Activated T-cell treated with anti-CD3 and anti-CD28 coated beads, Interleukin-2, amount 50 U/mL, for 24 hours (primary cell): ENCODE measurements at places on chromosomes 5 and 9.

DNA sequence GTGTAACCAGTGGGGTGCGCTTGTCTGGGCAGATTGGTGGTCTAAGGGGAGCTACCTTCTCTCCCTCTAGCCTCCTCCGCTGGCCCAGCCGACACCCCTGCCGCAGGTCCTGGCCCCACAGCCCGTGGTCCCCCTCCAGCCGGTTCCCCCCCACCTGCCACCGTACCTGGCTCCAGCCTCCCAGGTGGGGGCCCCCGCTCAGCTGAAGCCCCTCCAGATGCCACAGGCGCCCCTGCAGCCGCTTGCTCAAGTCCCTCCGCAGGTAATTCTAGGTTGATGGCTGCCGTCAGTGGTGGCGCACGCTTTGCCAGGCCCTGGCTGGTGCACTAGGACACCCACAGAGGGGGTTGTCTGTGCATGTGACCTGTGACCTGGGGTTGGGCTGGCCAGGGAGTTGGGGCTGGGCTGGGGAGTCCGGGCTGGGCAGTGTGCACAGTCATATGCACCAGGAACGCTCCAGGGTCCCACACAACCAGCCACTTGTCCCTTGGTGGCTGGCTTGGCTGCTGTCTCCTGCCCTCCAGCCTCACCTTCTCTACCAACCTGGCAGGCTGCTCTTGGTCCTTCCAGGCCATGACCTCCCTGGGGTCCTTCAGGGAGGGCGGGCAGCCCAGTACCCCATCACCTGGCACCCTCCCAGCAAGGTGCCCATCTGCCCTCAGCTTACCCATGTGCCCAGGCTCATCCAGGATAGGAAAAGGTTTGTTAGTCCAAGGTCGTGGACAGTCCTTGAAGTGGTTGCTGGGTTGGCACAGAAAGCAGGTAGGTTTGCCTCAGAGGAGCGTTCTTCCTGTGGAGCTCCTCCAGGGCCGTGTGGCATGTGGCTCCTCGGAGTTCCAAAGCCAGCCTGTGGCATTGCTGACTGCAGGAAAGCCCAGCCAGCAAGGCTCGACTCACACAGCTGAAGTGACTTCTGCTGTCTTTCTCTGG lies 73.2 kb downstream of the WNK2 start:
- no peaks in the 10 kb centered on the region for H3K36me3 ChIP-seq
- no peaks in the 10 kb centered on the region for H3K4me1 ChIP-seq
- peak; percentile 18 for DNase-seq
- H3K27ac ChIP-seq = no peak overlapping the region
- no peak overlapping the region for H3K4me3 ChIP-seq
- no peaks in the 10 kb centered on the region for H3K27me3 ChIP-seq

GRCh38 chr5:89034588-89034987 lies 151.6 kb upstream of the MEF2C start:
- H3K27me3 ChIP-seq = no peaks in the 10 kb centered on the region
- H3K4me3 ChIP-seq = no peak overlapping the region
- no peak overlapping the region for H3K27ac ChIP-seq
- no peaks in the 10 kb centered on the region for H3K36me3 ChIP-seq
- H3K4me1 ChIP-seq = no peaks in the 10 kb centered on the region
- no peak for DNase-seq

DNA sequence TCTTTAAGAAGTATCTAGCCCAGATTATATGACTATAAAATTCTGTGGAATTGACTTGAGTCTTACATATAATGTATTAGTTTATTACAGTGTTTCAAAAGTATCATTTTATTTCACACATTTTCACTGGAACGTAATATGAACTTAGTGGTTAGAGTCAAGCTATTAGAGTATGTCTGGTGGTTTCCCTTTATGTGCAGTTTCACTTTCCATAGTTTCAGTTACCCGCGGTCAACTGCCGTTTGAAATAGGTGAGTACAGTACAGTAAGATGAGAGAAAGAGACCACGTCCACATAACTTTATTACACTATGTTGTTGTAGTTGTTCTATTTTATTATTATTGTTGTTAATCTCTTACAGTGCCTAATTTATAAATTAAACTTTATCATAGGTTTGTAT lies 50.5 kb downstream of the COMMD10 start:
- no peak for DNase-seq
- H3K27me3 ChIP-seq = no peaks in the 10 kb centered on the region
- H3K4me3 ChIP-seq = no peak overlapping the region

GRCh38 chr5:60959156-60959555 lies 14.2 kb downstream of the NDUFAF2 start:
- no peak overlapping the region for H3K4me3 ChIP-seq
- H3K27ac ChIP-seq = no peak overlapping the region
- H3K36me3 ChIP-seq = no peaks in the 10 kb centered on the region
- peaks cover 16% of the 10 kb centered on the region for H3K4me1 ChIP-seq
- H3K27me3 ChIP-seq = no peaks in the 10 kb centered on the region

- no peaks in the 10 kb centered on the region for H3K36me3 ChIP-seq
- H3K27me3 ChIP-seq = no peaks in the 10 kb centered on the region
- H3K27ac ChIP-seq = no peak overlapping the region
- H3K4me3 ChIP-seq = no peak overlapping the region
Measured at GRCh38 chr9:137339045-137339907, 37.2 kb upstream of the NRARP start.

- no peak overlapping the region for H3K27ac ChIP-seq
- H3K27me3 ChIP-seq = peaks cover 3% of the 10 kb centered on the region
- no peaks in the 10 kb centered on the region for H3K4me1 ChIP-seq
- H3K36me3 ChIP-seq = no peaks in the 10 kb centered on the region
- DNase-seq = no peak
- H3K4me3 ChIP-seq = no peak overlapping the region
Measured at GRCh38 chr5:90644132-90644531, 85.5 kb downstream of the ADGRV1 start.

- DNase-seq = no peak
- no peaks in the 10 kb centered on the region for H3K27me3 ChIP-seq
- no peak overlapping the region for H3K4me3 ChIP-seq
- no peak overlapping the region for H3K27ac ChIP-seq
- H3K4me1 ChIP-seq = no peaks in the 10 kb centered on the region
- H3K36me3 ChIP-seq = no peaks in the 10 kb centered on the region
Measured at GRCh38 chr5:153700940-153701339, 210.5 kb downstream of the GRIA1 start.

DNA sequence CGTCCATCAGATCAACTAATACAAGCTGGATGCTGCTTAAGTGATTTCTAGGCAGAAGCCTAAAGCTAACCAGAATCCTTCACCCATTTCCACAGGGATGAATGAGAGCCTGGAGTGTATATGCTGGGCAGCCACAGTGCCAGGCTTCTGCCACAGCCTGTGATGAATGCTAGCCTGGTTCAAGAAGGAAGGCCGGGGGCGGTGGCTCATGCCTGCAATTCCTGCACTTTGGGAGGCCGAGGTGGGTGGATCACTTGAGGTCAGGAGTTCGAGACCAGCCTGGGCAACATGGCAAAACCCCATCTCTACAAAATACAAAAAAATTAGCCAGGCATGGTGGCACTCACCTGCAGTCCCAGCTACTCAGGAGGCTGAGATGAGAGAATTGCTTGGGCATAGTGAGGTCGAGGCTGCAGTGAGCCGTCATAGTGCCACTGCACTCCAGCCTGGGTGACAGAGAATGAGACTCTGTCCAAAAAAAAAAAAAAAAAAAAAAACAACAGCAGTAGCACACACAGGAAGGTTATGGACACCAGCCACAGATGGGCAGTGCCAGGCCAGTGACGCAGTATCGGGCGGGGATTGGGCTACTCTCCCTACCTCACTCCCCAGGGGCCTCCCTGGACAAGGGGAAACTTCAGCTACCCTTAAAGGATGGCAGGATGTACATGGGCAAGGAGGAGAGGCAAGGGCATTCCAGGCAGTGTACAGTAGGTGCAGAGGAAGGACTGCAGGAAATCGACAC lies 23.1 kb upstream of the HMCN2 start:
- peak overlapping the region; percentile 34 for H3K4me3 ChIP-seq
- no peak for DNase-seq
- H3K27ac ChIP-seq = peak overlapping the region; percentile 47
- no peaks in the 10 kb centered on the region for H3K27me3 ChIP-seq

DNA sequence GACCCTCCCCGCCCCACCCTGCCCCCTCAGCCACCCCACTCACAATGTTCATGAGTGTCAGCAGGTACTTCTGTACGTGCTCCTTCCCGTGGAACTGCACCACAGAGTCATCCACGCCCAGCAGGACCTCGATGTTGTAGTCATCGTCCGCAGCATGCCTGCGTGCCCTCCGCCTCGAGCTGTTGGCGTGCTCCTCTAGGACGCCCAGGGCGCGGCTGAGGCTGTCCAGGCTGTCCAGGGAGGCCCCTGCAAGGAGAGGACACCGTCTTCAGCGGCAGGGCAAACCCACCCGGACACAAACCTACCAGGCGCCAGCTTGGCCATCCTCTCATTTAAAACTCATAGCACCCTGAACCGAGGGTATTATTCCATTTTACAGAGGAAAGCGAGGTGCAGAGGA lies 137.8 kb downstream of the ADAMTS2 start:
- H3K4me1 ChIP-seq = no peaks in the 10 kb centered on the region
- no peaks in the 10 kb centered on the region for H3K36me3 ChIP-seq
- peaks cover 6% of the 10 kb centered on the region for H3K27me3 ChIP-seq
- no peak overlapping the region for H3K4me3 ChIP-seq
- H3K27ac ChIP-seq = no peak overlapping the region

DNA sequence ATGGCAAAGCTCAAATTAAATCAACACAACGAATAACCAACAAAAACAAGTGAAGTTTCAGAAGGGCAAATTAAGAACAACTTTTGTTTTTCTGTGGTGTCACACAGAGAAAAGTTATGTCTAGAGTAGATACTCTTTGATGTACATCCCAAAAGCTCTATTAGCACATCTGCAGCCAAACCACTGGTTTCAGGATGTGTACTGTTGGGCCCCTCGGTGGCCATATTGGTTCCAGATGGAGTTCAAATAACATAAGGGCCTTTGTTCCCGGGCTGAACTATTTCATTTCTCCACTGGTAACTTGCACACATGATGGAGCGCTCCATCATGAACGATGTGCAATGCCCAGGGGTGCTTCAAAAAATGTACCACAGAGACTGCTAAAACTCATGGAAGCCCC lies 126.1 kb downstream of the SEMA5A start:
- no peak overlapping the region for H3K27ac ChIP-seq
- H3K27me3 ChIP-seq = no peaks in the 10 kb centered on the region
- no peaks in the 10 kb centered on the region for H3K4me1 ChIP-seq
- H3K36me3 ChIP-seq = no peaks in the 10 kb centered on the region
- H3K4me3 ChIP-seq = no peak overlapping the region

- H3K4me3 ChIP-seq = no peak overlapping the region
- H3K4me1 ChIP-seq = peaks cover 3% of the 10 kb centered on the region
- no peaks in the 10 kb centered on the region for H3K36me3 ChIP-seq
- H3K27ac ChIP-seq = no peak overlapping the region
- H3K27me3 ChIP-seq = peaks cover 29% of the 10 kb centered on the region
Measured at GRCh38 chr5:166980666-166981065, 1310.8 kb upstream of the WWC1 start.

DNA sequence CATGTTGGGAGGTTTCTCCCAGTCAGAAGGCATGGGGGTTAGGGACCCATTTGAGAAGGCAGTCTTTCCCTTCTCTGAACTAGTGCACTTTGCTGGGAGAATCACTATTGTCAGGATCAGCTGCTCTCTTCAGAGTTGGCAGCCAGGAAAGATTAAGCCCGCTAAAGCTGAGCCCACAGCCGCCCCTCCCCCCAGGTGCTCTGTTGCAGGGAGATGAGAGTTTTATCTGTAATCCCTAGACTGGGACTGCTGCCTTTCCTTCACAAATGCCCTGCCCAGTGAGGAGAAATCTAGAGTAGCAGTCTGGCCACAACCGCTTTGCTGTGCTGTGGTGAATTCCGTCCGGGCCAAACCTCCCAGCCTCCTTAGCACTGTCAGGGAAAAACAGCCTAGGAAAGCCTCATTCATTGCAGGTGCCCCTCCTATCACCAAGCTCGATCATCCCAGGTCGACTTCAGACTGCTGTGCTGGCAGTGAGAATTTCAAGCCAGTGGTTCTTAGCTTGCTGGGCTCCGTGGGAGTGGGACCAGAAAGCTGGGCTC lies 69.8 kb downstream of the CNTLN start:
- no peaks in the 10 kb centered on the region for H3K36me3 ChIP-seq
- DNase-seq = no peak
- no peaks in the 10 kb centered on the region for H3K27me3 ChIP-seq
- no peak overlapping the region for H3K4me3 ChIP-seq
- no peak overlapping the region for H3K27ac ChIP-seq

- peaks cover 13% of the 10 kb centered on the region for H3K4me1 ChIP-seq
- H3K4me3 ChIP-seq = no peak overlapping the region
- H3K27ac ChIP-seq = no peak overlapping the region
- H3K27me3 ChIP-seq = no peaks in the 10 kb centered on the region
- peaks cover 94% of the 10 kb centered on the region for H3K36me3 ChIP-seq
Measured at GRCh38 chr9:131475956-131476776, 26.6 kb upstream of the POMT1 start.

- no peak for DNase-seq
- no peaks in the 10 kb centered on the region for H3K36me3 ChIP-seq
- H3K27ac ChIP-seq = no peak overlapping the region
- H3K4me3 ChIP-seq = no peak overlapping the region
- H3K27me3 ChIP-seq = no peaks in the 10 kb centered on the region
Measured at GRCh38 chr9:95264954-95265615, 52.4 kb downstream of the FANCC start.

DNA sequence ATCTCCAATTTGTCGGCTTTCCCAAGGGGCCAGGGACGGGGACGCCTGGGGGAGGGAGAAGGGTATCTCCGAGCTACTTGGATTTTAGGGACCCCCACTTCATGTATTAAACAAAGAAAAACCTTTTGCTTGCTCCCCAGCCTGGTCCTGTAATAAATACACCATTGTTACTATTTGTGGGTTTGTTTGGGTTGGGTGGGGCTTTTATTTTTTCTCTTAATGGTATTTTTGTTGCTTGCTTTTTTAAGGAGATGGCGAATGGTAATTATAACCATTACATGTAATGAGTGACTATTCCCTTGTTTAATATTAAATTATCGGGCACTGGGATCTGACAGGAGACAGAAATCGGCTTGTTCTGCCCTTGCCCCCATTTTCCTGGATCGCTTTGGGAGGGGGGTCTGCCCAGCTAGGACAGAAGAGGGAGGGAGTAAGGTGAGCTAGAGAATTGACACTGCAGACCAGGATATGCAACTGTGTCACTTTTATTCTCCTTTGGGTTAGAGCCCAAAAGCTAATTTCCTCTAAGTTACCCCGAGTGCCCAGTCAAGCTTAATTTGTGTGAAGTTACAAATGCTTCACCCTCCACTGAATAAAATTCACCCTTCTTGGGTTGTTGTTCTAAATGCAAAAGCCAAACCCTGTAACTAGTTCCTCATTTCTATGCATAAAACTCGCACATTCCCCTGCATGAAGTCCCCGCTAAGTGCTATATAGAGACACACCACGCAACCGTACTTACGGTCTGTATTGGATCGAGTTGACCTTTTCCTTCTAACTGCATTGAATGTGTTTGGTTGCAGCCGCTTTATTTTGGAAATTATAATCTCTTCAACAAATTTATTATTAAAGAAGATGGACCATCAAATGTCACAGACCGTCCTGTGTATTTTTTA lies 1.6 kb upstream of the ZNF608 start:
- H3K27me3 ChIP-seq = peaks cover 17% of the 10 kb centered on the region
- H3K36me3 ChIP-seq = no peaks in the 10 kb centered on the region
- H3K4me3 ChIP-seq = peak overlapping the region; percentile 43
- H3K27ac ChIP-seq = no peak overlapping the region
